ENCODE measurements at places on chromosomes 1 and 21.

GRCh38 chr1:155066777-155067176, 3.2 kb downstream of the EFNA4 start:
- no peak for DNase-seq

- DNase-seq: no peak
These were observed 25.6 kb downstream of the CSTB start for GRCh38 chr21:43750339-43751033.

- DNase-seq: no peak
These were observed 223.5 kb downstream of the RHOU start for GRCh38 chr1:228958741-228959140.

GRCh38 chr1:161335796-161336195, 21.6 kb downstream of the SDHC start:
- peak; percentile 16 for DNase-seq

- DNase-seq: no peak
These were observed 175.4 kb downstream of the IGSF21 start for GRCh38 chr1:18282851-18283600.

- no peak for DNase-seq
These were observed 50.0 kb downstream of the PTPRU start for GRCh38 chr1:29286194-29286767.
